Activated T-cell treated with anti-CD3 and anti-CD28 coated beads for 48 hours (primary cell): ENCODE measurements at places on chromosomes 16 and 17.

DNA sequence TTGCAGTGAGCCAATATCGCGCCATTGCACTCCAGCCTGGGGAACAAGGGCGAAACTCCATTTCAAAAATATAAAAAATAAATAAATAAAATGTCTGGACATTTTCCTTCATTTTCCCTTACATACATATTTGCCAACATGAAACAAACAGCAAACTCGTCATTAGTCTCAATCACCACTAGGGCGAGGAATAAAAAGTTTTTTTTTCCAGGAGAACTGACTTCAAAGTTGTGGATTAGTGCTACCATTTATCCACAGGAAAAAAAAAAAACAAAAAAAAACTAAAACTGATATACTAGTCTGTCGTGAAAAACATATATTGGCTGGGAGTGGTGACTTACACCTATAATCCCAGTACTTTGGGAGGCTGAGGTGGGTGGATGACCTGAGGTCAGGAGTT, 77.0 kb upstream of the MTMR4 start:
- DNase-seq = no peak

- no peak for DNase-seq
Measured at GRCh38 chr17:40122999-40123810, 1.4 kb downstream of the MSL1 start.

DNA sequence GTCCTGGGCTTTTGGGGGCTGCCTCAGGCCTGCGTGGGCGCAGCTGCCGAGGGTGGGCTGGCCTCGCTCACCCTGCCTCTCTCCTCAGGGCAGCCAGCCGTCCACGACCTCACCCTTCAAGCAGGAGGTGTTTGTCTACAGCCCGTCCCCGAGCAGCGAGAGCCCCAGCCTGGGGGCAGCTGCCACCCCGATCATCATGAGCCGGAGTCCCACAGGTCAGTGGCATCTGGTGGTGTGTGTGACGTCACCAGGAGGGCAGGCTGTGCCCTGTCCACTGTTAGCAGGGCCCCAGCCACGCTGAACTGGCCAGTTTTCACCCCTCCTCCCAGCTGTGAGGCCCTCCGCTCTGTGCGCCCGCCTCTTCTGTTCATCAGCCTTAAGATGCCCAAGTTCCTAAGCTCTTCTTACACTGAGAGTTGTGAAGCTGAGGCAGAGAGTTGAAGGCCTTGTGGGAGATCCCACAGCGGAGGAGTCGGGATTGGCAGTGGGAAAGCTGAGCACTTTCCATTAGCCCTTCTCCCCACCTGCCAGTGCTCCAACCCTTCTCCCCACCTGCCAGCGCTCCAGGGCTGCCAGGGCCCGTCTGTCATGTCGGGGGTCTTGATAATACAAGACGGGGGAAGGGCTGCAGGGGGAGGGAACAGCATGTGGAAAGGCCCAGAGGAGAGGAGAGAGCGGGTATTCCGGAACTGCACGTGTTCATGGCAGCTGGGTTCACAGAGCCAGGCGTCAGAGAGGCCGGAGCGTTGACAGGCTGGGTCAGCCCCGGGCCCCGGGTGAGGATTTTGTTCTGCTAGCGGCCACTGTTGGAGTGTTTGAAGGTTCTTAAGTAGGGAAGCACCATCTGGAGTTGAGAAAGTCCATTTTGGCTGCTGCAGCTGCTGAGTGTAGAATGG, 36.3 kb downstream of the OR1D5 start:
- no peak for DNase-seq

DNA sequence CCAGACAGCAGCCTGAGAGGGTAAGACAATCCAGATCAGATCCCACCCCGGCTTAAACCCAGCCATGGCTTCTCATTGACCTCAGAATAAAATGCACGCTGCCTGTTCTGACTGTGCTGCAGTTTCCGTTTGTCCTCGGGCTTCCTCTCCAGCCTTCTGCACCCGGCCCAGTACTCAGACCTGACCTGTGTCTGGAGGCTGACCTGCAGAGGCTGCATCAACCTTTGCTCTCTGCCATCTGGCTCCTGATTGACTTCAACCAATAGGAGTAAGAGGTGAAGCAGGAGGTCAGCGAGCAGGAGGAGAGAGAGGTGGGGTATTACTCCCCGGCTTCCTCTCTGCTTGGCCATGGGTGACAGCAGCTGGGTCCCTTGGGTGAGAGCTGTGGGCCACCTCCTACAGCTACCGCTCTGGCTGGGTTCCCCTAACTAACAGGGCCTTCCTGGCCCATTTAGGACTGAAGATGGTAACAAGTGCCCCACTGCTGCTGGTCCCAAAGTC, 46.7 kb downstream of the C16orf82 start:
- DNase-seq = no peak

DNA sequence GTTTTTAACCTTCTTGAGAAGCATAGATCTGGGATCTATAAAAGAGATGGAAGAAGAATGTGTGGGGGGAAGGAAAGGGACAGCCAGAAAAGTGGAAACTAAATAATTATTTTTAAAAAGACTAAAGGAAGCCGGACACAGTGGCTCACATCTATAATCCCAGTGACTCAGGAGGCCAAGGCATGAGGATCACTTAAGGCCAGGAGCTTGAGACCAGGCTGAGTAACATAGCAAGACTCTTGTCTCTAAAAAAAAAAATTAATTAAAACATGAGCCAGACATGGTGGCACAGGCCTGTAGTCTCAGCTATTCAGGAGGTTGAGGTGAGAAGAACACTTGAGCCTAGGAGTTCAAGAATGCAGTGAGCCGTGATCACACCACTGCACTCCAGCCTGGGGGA, 335.1 kb downstream of the GRIN2A start:
- no peak for DNase-seq

- DNase-seq = no peak
Measured at GRCh38 chr16:79452671-79453070, 147.9 kb downstream of the MAF start.

GRCh38 chr17:45256114-45256966, 5.6 kb downstream of the SPATA32 start:
- DNase-seq = no peak

GRCh38 chr17:50834429-50835300, 721 bp upstream of the WFIKKN2 start:
- DNase-seq = no peak

- DNase-seq = no peak
Measured at GRCh38 chr17:4033751-4034251, 69.6 kb upstream of the ATP2A3 start.

DNA sequence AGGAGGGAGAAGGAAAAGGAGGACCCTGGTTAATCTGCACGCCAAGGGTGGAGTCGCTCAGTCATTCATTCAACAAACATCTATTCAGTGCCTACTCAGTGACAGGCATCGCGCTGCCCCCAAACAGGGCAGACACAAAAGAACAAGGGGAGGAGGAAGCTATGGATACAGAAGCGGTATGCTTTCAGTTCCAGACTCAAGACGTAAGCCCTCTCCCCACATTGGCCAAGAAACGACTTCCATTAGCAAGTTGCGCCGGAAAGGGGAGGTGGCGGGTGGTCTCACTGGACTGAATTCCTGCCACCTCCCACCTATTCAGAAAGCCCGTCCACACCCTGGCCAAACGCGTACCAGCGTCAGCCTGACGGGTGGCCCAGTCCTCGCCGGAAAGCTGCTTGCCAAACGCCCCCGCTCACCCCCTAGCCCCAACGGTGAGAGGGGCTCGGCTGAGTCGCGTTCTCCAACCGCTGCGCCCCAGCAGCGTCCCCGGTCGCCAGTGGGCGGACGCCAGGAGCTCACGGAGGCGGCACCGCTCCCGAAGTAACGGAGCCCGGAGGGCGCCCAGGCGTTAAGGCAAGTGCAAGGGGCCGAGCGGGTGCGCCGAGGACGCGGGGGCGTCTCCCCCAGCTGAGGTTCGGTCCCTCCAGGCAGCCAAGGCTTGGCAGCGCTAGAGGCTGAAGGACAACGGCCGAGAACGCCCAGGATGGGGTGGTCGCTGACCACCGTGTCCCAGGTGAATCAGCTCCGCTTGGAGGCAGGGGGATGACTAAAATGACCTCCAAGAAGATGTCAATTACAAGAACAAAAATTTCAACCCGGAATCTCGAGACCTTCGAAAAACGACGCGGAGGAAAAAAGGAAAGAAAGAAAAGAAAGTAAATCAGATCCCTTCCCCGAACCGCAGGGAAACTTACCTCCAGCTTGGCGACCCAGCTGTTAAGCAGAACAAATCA, 470.7 kb downstream of the SOX9 start:
- DNase-seq = no peak

DNA sequence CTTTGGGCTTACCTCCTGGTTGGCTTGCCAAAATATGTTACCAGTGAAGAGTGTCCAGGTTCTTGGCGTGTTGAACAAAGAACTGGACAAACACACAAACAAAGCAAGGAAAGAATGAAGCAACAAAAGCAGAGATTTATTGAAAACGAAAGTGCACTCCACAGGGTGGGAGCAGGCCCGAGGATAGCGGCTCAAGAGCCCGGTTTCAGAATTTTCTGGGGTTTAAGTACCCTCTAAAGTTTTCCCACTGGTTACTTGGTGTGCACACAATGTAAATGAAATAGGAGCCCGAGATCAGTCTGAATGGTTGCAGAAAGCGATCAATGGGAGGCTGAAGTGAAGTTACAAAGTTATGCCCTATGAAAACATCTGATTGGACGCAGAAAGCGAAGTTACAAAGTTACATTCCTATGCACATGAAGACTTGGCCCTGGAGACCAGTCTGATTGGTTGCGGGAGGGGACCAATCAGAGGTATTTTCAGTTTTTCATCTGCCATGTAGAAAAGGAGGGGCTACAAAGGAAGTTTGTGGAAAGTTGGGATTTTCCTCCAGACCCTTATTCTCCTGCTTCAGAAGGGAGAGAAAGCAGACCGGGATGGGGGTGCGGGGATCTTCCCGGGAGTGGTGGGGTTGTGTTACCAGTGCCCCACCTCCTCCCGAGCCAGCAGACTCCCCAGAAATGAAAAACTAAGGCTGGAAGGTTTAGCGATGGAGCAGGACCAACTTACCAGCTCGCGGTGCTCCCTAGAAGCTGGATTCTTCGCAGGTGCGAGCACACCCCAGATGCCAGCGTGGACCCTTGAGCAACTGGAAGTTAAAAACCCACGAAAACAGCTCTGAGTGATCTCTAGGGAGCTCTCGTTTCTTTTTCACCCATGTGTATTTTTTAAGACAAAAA, at the start of gene SLFN12:
SLFN12 (minus strand) TSS at position 325 of the 899 bp plus-strand sequence. CDS start 9,472 bp downstream, outside the sequence.
- DNase-seq = no peak

DNA sequence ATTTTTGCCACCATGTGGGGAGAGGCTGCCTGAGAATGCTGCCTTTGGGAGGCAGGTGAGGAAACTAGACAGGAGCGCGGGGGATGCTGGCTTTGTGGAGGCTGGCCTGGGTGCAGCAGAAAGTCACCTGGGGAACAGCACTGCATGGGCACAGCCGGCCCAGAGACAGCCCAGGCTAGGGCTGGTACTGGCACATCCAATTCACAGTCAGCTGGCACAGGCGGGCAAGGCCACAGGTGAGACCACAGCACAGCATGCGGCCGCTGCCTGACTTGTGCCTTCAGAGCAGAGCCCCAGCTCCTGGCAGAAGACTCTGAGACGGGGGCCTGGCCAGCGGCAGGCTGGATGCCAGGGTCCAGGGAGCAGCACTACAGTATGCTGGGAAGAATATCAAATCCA, 16.6 kb upstream of the PITPNM3 start:
- DNase-seq = no peak
